Stimulated activated CD4-positive, alpha-beta T cell treated with anti-CD3 and anti-CD28 coated beads, TNF-alpha, amount 100 ng/mL, for 4 hours (primary cell): ENCODE measurements at places on chromosomes 16 and 17.
A peak's percentile ranks its signal among the peaks of the same experiment; 100 is the strongest.

DNA sequence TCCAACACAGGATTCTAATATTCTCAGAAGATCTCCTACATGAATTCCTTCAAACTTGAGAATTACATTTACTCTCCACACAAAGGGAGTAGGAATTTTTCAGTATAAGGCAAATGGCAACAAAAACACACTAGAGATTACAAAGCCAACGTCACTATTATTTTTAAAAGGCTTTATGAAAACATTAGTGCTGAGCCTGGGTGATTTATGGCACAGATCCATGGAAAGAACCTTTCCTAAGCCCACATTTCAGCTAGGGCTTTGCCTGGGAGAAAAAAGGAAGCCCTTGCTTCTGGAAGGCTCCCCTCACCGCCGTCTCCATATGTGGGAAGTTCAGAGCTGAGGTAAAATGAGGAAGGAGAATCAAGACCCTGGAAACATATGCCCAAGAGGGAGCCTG lies 499.4 kb upstream of the HSBP1 start:
- no peak for DNase-seq

GRCh38 chr17:10025976-10026901 lies 121.2 kb upstream of the RCVRN start:
- DNase-seq: no peak

DNA sequence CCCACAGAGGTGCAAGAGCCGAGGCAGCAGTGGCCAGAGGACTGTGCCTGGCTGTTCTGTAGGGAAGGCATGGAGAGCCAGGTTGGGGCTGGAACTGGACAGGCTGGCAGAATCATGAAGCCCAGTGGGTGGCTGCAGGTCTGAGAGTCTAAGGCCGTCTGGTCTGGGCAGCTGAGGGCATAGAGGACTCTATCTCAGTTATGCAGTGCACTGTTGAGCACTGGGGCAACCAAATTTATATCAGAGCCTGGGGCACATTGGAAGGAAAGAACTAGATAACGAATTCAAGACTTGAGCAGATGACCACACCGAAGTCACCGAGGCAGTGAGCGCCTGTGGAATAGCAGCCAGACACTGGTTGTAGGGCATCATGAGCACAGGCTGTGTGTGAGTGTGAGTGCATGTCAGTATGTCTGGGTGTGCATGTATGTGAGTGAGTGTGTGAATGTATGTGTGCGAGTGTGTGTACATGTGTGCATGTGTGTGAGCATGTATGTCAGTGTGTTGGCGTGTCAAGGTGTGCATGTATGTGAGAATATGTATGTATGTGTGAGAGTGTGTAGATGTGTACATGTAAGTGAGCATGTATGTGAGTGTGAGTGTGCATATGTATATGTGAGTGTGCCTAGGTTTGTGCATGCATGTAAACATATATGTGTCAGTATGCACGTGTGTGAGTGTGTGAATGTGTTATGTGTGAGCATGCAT lies 37.0 kb downstream of the RGS9 start:
- no peak for DNase-seq

DNA sequence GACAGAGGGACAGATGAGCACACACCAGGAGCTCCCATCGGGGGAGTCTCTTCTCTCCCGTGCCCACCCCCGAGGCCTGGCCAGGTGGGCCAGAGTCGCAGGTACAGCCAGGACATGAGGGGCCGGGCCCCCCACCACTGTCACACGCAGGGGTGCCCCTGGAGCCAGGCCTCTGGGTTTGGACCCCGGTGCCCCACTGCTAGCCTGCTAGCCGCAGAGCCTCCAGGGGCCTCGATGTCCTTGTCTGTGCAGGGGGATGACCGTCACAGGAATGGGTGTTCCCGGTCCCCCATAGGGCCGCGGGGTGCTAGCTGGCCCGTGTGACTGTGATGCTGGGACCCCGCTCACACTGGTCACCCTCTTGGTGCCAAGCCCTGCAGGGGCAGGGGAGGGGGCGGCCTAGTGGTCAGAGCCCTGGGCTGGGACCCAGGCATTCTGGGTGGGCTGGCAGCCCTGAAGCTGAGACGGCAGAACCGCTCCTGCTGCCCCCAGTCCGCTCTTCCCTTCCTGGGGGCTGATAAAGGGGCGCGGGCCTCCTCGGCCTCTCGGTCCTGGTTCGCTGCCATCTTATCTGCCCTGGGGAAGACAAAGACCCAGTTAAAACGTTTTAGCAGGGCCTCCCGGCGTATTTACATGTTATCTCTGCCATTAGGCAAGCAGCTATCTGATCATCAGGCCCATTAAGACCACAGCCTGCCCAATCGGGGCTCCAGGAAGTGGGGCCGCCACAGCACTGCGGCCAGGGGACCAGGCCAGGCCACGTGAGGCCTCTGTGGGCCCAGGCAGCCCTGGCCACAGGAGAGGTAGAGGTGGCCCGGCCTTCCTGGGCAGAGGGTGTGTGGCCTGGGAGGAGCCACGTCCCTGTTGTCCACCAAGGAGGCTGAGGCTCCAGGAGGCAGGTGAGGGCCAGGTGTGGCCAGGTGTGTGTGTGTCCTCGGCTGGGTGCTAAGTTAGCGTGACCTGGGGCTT lies 57.2 kb upstream of the ZC3H18 start:
- DNase-seq: no peak

GRCh38 chr17:45238155-45238774 lies 16.6 kb downstream of the FMNL1 start:
- DNase-seq: no peak

GRCh38 chr17:48023400-48024148 lies 14.0 kb downstream of the COPZ2 start:
- DNase-seq: no peak

DNA sequence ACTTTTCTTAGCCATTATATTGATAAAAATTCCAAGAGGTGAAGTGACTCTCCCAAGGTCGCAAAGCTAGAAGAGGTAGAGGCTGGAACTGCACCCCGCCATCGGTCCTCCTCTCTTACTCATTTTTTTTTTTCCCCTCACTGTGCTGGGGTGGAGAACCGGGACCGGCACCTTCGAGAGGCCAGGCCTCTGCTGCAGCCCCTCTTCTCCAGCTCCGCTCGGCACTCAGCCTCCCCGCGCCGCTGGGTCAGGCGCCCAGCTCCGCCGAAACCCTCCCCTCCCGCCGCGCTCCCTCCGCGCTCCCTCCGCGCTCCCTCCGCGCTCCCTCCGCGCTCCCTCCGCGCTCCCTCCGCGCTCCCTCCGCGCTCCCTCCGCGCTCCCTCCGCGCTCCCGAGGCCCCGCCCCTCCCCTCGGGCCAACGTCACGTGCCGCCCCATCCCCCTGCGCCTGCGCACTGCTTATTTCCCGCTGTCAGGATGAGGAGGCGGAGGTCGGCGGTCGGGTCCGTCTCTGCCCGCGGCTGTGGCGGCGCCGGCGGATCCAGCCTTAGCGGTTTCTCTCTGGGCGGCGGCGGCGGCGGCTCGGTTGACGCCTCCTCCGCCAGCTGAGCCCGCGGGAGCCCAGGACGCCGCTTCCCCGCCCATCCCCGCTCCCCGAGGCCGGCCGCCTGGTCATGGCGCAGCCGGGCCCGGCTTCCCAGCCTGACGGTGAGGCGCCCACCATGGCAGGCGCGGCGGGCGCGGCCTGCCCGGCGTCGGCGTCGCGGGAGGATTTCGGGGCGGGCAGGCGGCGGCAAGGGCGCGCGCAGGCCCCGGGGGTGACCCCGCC lies at the start of gene RABEP1:
RABEP1 (plus strand) TSS at position 471 of the 828 bp plus-strand sequence; CDS start at position 674, 203 bp downstream.
- peak; percentile 94 for DNase-seq

DNA sequence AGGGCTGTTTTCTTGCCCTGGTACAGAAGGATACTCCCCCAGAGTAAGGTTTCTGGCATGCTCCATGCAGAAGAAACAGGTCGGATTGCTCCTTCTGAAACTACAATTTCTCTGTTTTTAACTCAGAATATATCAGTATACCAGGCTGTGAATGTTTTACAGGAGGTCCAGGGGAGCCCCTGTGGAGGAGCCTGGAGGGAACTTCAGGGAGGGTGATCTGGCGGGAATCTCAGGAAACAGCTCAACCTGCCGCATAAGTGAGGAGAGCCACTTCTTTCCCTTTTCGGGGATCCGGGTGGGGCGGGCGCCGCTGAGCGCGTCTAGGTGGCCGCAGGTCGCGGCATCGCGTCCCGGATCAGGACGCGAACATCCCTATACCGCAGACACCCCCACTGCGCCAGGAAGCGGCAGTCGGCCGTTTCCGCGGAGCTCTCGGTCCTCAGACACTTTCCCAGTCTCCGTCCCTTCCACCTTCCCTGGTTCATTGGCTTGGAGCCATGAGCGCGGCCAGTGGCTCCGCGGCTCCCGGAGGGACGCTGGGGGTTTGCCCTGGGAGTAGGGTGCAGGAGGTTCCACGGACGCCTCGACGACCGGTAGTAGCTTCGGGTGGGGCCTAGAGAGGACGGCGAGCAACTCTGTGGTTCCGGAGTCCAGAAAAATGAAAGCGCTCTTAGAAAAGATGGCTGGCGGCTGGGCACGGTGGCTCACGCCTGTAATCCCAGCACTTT lies 3.1 kb upstream of the ZNF764 start:
- no peak for DNase-seq
